CD14-positive monocyte (primary cell): ENCODE measurements at places on chromosomes 2 and 18.

GRCh38 chr2:68753318-68753717 lies 18.7 kb downstream of the ARHGAP25 start:
- DNase-seq = no peak

DNA sequence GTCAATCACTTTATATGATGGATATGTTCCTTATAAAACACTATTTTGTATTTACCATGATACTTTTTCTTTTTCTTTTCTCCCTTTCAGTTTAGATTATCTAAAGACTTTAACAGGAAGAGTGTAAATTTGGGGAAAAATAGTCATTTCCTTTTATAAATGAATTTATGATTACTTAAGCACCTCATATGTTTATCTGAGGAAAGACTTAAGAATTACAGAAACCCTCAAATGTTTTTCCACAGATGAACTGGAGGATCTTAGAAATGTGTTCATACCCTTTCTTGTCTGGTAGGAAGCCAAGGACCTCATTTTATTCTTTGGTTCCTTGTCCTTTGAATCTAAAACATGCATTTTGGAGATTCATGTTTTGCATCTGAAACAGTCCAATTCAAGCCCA lies 36.7 kb downstream of the MAPRE2 start:
- DNase-seq = no peak

- no peak for DNase-seq
These were observed 65.2 kb downstream of the CMPK2 start for GRCh38 chr2:6800553-6800952.

- no peak for DNase-seq
These were observed 89.8 kb downstream of the LDLRAD4 start for GRCh38 chr18:13308369-13308768.
